Suppressor macrophage treated with lipopolysaccharide for 1 hour (primary cell): ENCODE measurements at places on chromosomes 2 and 18.
A peak's percentile ranks its signal among the peaks of the same experiment; 100 is the strongest.

DNA sequence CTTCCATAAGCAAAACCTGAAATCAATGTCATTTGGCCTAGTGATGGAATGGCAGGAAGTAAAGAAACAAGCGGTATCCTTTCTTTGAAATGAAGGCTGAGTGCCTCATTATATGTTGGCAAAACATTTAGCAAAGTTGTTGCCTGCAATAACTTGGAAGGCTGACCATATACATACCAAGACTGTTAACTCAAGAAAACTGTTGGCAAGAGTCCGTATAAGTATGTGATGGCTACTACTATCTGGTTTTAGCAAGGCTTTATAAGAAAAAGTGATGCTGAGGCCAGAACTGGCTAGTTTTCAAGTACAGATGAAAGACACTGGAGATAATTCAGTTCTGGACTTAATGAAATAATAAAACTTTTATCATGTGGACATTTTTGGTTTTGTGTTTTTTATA is 356.2 kb downstream of the ZNF521 start:
- DNase-seq = no peak

DNA sequence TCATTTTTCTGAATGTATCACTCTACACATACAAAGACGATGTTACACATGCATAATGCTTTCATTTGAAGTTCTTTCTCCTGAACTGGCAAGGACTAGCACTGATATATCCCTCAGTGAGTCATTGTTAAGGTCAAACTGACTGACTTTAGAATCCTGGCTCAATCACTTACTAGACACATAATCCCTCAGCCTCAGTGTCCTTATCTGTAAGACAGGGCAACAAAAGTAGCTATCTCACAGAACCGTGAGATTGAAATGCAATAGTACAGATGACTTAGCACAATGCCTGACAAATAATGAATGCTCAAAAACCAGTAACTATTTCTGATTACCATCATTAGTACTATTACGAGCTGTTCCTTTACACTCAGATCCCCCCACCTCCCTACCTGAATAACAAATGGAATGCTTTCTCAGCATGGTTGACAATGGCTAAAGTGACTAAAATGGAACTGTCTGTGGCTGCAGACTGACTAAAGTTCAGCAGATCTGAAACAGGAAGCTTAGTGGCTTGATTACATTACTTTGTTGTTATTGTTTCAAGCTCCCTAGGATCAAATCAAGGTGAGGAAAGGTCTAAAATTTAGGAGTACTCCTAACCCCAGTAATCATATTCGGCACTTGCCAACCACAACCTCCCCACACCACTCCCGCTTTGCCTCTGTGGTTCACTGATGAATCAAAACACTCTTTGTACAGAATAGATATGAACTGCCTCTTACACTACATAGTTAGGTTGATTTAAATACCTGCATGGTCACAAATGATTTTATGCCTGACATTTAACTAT is 35.8 kb upstream of the CACNB4 start:
- no peak for DNase-seq

- DNase-seq = no peak
These were observed 218.5 kb downstream of the TRIB2 start for GRCh38 chr2:12935222-12935621.

- no peak for DNase-seq
These were observed 109.9 kb downstream of the LYPD6B start for GRCh38 chr2:149148194-149149006.

DNA sequence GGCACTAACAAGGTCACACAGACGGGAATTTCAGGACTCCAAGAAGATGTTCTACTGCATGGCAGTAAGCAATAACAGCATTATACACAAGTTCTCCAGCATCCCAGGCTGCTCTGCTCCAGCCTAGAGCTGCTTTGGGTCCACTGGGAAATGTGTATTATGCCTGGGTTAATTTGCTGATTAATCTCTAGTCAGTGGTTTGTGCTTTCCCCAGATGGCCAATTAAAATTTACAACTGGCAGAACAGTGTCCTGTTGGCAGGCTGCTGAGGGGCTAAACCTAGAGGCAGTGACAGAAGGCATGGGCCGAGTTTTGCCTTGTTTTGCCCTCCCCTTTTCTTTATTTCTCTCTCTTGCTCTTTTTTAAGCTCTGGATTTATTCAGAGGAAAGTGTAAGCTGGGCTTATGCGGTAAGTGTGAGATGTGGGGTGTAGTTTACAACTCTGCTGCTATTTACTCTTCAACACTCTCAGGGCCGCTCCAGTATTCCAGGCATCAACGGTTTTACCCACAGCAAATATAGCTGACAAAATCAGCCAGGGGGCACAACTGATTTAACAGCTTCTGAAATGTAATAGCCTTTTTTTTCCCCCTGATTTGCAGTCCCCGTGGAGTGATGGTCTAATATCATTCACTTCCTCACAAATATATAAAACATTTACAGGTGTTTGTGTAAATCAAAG is 348.0 kb downstream of the GPD2 start:
- no peak for DNase-seq

GRCh38 chr2:236340251-236340650 is 76.0 kb upstream of the ASB18 start:
- no peak for DNase-seq

- DNase-seq = no peak
These were observed 390.9 kb upstream of the CDH19 start for GRCh38 chr18:66994790-66995189.

GRCh38 chr18:44579028-44579702 is 101.5 kb upstream of the SETBP1 start:
- peak; percentile 21 for DNase-seq

DNA sequence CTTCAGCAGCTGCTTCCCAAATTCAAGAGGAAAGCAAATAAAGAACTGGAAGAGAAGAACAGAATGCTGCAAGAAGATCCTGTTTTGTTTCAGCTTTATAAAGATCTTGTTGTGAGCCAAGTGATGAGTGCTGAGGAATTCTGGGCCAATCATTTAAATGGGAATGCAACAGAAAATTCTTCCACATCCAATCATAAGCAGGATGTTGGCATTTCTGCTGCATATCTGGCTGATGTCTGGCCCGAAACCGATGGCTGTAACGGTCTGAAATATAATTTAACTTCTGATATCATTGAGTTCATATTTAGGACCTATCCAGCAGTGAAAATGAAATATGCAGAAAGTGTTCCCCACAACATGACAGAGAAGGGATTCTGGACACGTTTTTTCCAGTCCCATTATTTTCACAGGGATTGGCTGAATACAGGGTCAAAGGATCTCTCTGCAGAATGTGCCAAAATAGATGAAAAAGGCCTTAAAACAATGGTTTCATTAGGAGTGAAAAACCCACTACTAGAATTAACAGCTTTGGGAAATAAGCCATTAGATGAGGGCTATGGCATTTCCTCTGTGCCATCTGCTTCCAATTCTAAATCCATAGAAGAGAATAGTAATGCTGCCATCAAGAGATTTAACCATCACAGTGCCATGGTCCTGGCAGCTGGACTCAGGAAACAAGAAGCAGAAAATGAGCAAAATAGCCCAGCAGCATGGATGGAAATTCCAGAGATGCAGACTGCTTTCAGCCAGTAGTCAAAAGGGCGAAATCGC is 175.6 kb downstream of the MC4R start:
- no peak for DNase-seq

DNA sequence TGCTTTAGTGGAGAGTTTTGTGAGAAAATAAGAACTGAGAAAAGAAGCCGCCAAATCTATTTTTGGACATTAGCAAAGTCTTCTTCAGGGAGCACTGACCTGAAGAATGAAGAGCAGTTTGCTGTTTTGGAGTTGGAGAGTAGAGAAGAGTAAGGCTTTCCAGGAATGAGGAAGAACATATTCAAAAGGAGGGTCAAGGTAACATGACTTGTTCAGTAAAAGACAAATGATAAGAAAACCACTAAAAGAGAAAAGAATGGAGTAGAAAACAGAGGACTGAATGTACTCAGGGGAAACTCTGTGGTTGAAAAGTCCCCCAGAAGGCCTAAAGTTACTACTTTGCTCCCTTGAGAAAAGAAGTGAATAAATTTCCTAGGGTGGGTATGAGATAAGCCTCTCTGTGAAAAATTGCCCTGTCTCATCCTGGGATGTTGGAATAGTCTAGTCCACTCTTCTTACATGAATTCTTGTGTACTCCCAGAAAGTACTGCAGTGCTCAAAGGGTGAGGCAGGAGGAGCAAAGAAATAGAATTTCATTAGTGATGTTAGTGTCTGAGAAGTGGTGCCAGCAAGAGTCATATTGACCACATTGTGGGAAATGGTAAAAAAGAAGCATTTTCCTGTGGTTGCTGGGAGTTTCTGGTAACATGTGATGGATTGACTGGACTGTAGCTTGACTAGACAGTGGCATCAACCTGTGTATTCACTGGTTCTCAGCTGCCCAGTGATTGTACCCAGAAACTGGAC is 27.8 kb downstream of the MBD5 start:
- DNase-seq = no peak

DNA sequence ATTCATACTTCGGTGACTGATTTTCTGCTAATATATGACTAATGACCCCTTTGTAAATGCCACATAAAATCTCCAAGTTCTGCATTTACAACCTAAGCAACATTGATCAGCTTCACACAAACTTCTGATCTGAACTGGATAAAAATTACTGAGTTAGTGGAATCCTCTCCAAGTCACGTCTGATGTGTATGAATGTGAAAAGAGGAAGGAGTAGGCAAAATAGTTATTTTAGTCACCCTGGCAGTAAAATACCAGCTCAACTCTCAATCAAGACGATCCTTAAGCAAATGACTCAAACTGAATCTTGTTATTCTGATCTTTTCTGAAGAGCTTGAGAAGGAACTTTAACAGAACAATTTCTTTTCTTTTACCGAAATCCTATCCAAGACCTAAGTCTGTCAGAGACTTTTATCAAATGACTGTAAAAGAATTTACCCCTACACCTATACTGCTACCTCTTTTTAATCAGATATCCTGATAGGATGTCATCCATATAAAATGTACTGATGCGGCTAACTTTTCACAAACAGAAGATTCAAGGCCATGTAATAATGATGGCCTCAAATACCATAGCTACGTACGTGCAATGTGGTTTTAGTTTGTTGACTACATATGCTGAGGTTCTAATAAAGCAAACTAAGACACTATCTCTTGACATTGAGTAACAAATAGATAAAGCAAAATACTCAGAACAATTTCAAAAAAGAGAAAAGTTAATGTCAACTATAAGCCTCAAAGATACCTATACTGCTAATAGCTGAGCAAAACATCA is 23.7 kb downstream of the CUL3 start:
- DNase-seq = peak; percentile 71

DNA sequence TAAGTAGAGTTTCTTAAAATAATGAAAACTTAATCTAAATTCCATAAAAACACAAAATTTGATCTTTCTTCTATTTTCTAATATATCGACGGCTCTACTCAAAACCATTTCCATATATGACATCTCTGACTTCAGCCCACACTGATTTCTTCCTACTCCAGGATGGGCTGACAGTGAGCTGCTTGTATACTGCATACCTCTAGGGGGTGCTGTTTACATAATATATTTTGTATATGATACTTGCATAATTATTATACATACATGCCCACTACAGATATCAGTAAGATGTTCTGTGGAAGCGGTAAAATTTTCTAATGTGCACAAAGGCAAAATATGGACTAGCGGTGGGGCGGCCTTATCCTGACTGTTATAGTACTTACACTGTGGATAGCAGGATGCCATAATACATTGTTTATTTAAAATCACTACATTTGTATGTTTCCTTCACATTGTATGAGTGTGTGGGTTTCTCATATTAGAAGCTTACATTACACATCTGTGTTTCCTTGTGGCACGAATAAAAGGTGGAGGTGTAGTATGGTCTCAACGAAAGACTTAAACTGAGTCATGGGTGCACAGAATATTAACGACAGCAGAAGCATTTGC is 66.1 kb upstream of the NXPH2 start:
- DNase-seq = peak; percentile 31

GRCh38 chr2:25982273-25982967 is at the start of gene KIF3C:
KIF3C (minus strand) TSS chr2:25982497; CDS start chr2:25981917, 580 bp downstream.
- DNase-seq = peak; percentile 79

- no peak for DNase-seq
These were observed 50.4 kb upstream of the XPO1 start for GRCh38 chr2:61588566-61588965.

GRCh38 chr2:86441882-86442641 is 891 bp downstream of the KDM3A start:
- peak; percentile 61 for DNase-seq

- DNase-seq = peak; percentile 65
These were observed 977 bp downstream of the SLC8A1 start for GRCh38 chr2:40450796-40451430.

- no peak for DNase-seq
These were observed 109.5 kb downstream of the SP3 start for GRCh38 chr2:173855661-173856060.

DNA sequence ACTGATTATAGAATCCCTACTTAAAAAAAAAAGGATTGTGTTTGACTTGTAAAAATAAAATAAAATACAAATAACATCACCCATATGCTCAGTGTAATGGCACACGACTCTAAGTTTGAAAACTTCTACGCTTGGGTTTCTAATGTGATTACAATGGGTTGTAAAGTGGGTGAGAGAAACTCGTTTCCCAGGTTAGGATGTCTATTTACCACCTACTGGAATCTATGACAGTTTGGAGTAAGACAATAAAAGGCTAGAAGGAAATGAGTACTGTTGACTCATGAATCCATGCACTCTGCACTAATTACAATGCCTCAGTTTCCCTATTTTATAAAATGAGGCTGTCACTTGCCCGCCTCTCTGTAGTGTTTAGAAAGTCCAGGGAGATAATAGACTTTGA is 204.2 kb upstream of the FBXO11 start:
- DNase-seq = no peak

- DNase-seq = no peak
These were observed 471.6 kb downstream of the DLGAP1 start for GRCh38 chr18:3983351-3983969.

DNA sequence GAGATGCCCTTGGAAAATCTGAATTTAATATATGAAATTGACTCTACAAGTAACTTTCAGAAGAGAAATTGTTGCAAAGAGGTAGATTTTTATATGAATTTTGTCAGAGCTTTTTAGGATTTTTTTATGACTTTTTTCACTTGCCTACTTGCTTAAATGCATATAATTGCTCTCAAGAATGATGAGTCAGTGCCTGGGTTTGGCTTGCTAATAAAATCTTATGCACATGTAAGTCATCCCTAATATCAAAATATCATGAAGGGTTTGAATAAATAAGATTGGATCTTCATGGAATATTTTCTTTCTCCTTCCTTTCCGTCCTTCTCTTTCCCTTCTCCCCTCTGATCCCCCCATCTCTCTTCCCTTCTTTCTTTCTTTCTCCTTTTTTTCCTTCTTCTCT is 354.1 kb downstream of the TXNL1 start:
- DNase-seq = no peak
